ENCODE measurements at places on chromosomes 4 and X. TPM values are rescaled to one million over a fixed set of nuclear protein-coding genes. Genes with fewer than 3 reads are reported as not detected.

Gene EXOC1L
- not detected for total RNA-seq

DNA sequence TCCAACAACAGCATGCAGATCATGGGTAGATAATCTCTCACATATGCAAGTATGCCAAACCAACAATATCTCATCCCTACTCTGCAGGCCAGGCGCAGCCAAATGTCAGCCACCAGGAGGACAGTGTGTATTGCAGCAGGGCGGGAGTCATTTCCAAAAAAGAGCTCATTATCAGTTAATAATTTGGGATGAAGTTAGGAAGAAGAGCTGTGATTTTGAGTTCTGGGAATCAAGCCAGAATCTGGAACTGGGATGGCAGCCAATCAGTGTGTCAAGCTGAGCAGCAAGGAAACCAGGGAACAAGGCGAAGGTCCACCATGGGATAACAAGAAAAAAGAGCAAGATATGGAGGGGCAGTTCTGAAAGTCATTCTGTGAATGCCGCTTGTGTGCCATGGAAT lies 88.2 kb upstream of the CAMK2D start:
- peak; percentile 98 for DNase-seq

DNA sequence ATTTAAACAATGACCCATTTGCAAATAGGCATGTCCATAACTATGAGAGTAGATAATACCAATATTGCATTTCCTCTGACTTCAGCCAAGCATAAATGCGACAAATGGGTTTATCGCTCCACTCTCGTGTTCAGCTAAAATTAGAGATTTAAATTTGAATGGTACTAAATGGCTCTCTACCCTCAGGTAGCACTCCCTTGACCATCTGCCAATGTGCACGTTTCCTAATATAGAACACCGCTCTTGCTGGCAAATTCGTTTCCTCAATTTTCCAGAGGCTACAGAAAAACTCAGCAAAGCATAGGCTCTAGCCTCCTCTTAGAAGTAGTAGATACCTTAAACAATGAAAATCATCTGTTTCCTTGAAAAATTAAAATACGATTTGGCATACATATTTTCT lies 251.6 kb downstream of the ADGRA3 start:
- peak; percentile 59 for DNase-seq

GRCh38 chr4:42656679-42656943 lies 294 bp downstream of the ATP8A1 start:
- DNase-seq, result no peak

DNA sequence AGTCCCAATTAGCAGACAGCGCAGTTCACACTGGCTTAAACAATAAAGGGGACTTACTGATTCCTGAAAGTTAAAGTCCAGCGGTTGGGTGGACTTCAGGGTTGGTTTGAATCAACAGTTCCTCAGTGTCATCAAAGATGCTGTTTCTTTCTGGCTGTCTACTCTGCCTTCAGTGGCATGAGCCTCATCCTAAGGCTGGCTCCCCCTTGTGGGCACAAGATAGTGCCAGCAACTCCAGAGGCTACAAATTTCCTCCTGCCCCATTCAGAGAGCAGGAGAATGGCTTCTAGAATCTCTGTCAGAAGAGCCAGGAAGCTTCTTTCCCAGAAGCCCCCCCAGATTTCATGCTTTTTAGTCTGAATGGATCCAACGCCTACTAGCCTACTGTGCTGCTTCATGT lies 82.4 kb upstream of the MTM1 start:
- peak; percentile 46 for DNase-seq

Gene GPM6B
- total RNA-seq, result 145 TPM

Gene MGARP
- not detected for total RNA-seq
